Ecto neural progenitor cell (in vitro differentiated cells): ENCODE measurements at places on chromosomes 5 and 9.
A peak's percentile ranks its signal among the peaks of the same experiment; 100 is the strongest.

GRCh38 chr9:86308687-86309086 is 26.3 kb upstream of the ISCA1 start:
- DNase-seq, result no peak

DNA sequence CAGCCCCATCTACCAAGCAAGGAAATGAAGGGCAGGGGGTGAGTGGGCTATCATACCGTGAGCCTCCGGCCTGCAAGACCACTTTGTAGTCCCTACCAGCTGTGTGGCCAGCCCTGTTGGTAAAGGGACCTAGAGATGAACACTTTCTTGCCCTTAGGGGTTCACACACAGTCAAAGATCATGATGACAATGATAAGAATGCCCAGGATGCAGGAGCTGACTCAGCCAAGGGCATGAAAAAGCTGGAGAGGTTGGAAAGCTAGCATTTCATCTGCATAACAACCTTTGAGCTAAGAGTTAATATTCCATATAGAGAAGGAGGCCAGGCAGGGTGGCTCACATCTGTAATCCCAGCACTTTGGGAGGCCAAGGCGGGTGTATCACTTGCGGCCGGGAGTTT is 19.2 kb upstream of the FGFR4 start:
- no peak for DNase-seq

DNA sequence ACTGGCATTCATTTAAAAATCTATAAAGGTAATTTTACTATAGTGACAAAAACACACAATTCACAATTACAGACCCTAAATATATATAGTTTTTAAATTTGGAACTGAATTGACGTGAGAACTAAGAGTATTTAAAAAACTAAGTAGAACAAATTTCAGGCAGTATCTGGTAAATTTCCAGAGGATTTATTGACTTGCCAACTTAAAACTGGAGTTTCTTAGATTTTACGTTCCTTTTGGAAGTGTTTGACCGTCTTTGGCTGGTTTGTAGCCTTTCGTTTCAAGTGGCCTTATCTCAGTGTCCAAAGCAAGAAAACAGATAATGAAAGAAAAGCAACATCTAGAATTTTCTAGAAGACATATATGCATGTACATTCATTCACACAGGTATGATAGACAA is 234.4 kb upstream of the VLDLR start:
- DNase-seq, result no peak

GRCh38 chr9:124110307-124110915 is 98.8 kb downstream of the LHX2 start:
- DNase-seq, result peak; percentile 83

- no peak for DNase-seq
Observed at GRCh38 chr9:38331141-38331540, 61.4 kb upstream of the ALDH1B1 start.

- DNase-seq, result no peak
Observed at GRCh38 chr5:132002757-132003156, 8.7 kb downstream of the ACSL6 start.

DNA sequence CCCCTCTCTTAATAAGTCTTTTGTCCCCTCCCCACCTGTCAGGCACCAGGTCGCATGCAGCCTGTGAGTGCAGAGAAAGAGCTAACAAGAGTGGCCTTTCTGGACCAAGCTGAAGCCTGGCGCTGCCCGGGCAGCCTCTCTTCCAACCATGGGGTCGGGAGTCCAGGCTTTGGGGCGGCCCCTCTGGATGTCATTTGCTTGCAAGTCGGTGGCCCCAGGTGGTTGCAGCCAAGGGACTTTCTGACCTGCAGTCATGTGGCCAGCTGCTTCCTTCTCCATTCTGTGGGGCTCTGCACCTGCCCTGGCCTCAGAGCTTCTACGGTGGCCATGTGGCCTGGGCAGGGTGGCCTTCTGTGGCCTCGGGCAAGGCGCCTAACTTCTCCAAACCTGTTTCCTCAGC is 159.7 kb downstream of the DAB2IP start:
- no peak for DNase-seq

- no peak for DNase-seq
Observed at GRCh38 chr9:87276327-87276841, 221.3 kb upstream of the DAPK1 start.

- DNase-seq, result no peak
Observed at GRCh38 chr5:121503111-121503840, 348.4 kb upstream of the FTMT start.

DNA sequence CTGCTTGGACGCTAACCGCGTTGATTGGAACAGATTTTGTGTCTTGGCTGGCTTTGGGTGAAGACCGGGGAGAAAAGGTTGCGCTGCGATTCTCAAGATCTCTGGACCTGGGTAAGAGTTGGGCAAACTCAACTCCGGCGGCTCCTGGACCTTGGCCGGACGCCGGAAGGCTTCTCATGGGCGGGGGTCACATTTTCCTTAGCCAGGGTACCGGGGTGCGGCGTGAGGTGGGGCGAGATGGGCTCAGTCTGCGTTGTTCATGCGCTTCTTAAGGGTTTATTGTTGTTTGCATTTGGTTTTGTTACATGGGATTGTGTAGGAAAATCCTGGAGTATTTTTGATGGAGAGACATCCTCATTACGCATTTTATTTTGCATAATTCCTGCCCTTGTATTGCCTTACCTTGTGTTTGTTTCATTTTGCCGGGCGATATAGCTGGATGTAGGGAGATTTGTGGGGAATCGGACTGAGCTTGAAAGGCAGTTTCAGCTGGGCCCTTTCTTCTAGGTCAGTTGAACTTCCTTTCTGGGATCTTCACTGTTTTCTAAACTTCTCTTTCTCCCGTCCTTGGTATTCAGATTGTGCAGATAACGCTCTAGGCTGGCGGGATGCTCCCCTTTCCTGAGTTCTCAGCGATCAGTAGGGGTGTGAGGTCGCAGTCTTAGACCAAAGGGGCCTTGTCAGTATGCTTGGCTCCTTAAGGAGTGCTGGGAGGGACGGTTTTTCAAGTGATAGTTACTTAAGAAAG is 524 bp downstream of the MEGF10 start:
- no peak for DNase-seq

DNA sequence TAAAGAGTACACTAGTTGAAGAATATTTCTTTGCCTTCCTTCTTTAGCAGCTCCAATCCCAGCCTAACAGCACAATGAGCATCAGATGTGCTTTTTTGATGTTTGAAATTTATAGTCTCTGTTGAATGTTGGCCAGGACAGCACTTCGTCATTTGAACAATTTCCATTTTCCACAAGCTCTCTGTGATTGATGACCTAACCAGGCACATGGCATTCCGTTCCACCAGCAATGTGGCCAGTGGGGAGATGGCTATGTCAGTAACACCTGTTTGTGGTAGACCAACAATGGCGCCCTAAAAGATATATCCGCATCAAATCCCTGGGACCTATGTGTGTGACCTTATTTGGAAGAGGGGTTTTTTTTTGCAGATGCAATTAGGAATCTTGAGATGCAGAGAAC is 66.8 kb downstream of the PALM2AKAP2 start:
- DNase-seq, result no peak

GRCh38 chr5:87120518-87121303 is 147.0 kb upstream of the RASA1 start:
- no peak for DNase-seq

- no peak for DNase-seq
Observed at GRCh38 chr5:78811866-78812265, 163.3 kb upstream of the LHFPL2 start.

DNA sequence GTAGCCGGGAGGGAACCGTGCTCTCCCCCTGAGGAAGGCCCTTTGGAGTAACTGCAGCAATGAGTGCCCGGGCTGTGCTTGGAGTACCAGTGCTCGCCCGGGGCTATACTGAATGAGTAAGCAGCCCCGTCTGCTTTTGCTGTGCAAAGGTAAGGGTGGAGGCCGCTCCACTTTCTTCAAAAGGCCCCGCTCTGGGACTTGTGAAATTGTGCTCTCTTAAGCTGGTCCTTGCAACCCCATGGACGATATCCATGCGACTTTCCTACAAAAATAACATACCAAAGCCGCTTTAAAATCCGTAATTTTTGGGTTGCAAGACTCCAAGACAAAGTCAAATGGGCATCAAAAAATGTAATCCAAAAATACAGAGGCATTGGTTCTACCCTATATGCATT is 578 bp upstream of the TNFAIP8 start:
- DNase-seq, result peak; percentile 53

DNA sequence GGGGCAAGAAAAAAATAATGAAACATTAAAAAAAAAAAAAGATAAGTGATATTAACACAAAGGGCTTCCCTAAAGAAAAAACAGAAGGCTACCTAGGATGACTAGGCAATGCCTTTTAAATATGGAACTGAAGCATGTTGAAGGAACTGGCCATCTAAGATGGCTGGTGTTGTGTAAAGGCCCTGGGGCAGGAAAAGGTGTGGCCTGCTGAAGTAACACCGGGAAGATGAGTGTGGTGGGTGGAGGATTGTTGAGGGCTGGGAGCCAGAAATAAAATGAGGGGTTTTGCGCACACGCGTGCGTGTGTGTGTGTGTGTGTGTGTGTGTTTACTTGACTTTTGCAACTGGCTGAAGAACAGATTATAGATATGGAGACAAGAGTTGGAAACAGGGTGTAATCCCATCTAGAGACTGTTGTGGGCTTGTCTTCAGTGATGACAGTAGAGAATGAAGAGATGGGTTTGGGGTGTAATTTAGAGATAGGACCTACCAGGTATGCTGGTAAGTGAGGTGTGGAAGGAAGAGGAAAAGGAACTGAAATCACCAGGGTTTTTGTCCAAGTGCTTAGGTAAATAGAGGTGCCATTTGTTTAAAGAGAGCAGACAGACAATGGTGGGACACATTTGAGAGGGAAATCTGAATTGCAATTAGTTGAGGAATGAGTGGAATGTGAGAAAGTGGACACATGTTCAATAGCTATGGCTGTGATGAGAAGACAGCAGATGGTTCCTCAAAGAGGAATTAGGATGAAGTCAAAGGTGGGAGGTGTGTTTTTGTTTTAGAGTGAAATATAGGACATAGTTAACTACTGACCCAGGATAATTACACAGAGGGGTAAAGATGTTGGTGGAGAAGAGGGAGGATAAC is 33.9 kb downstream of the RAD23B start:
- no peak for DNase-seq

- DNase-seq, result no peak
Observed at GRCh38 chr9:71680189-71680980, 87.9 kb downstream of the CEMIP2 start.

- DNase-seq, result no peak
Observed at GRCh38 chr5:29085142-29085541, 2046.8 kb upstream of the CDH9 start.

DNA sequence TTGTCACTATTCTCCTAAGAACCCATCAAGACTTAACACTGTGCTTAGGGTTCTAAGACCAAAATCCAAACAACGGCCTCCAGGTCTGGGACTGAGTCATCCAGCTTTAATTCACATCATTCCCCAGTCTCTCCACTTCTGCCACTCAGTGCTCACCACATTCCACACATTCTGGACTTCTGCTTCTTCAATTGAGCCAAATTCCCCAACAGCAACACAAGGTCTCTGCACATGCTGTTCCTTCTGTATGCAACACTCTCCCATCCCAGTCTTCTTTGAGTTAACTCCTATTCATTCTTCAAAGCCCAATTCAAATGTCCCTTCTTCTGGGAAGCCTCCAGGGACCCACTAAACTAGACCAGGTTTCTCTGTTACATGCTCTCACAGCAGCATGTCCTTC is 97.8 kb downstream of the GPR21 start:
- no peak for DNase-seq

GRCh38 chr9:37555786-37556185 is 20.4 kb downstream of the FBXO10 start:
- DNase-seq, result no peak

DNA sequence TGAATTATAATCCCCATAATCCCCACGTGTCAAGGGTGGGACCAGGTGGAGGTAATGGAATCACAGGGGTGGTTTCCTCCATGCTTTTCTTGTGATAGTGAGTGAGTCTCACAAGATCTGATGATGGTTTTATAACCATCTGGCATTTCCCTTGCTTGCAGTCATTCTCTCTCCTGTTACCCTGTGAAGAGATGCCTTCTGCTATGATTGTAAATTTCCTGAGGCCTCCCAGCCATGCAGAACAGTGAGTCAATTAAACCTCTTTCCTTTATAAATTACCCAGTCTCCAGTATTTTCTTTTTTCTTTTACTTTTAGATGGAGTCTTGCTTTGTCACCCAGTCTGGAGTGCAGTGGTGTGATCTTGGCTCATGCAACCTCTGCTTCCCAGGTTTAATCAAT is 182.7 kb upstream of the SEMA6A start:
- DNase-seq, result no peak

GRCh38 chr5:169805937-169806700 is 169.0 kb downstream of the DOCK2 start:
- DNase-seq, result no peak

DNA sequence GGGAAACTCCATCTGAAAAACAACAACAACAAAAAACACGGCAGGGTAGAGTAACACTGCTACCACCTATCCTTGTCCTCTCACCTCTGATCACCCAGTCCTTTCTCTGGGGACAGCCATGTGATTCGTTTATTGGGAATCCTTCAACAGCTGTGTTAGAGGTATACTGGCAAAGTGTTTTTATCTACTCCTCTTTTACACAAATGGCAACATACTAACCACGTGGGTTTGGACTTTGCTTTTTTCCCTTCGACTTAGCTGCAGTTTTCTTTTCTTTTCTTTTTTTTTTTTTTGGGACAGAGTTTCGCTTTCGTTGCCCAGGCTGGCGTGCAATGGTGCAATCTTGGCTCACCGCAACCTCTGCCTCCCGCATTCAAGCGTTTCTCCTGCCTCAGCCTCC is 11.2 kb upstream of the SET start:
- DNase-seq, result no peak

GRCh38 chr9:121807823-121808278 is 156.4 kb downstream of the DAB2IP start:
- DNase-seq, result no peak

GRCh38 chr5:119406551-119407110 is 45.7 kb upstream of the HSD17B4 start:
- DNase-seq, result no peak

DNA sequence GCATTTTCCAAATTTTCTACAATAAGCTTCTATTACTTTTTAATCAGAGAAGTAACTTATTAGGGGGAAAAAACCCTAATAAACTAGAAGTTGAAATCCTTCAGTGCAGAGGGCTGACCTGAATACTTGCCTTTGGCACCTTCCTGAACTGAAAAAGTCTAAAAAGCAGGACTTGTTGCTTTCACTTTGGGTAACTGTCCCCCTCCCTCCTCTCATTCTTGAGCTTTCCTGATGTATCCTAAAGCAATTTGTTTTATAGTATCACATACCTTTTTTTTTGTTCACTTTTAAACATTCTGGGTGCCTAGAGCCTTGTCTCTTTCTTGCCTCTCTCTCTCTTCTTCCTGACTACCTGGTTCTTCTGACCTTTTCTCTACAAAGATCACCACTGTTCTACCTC is 64.0 kb upstream of the ERBIN start:
- DNase-seq, result no peak

DNA sequence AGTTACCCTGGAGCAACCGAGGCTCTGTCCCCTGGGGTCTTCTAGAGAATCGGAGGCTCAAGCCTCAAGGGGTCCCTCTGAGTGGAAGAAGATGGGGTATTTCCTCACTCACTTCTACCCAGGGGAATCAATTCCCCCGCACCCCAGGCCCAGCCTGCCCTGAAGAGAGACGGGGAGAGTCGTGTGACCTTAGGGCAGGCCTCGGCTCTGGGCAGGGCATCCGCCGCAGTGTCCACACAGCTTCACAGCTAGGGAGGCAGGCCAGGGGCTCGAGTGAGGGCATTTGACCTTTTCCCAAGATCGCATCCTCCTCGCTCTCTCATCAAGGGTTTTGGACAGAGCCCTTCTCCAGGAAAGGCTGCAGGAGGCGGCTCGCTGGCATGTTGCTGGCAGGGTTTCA is 57.9 kb upstream of the CNOT6 start:
- DNase-seq, result no peak

- DNase-seq, result peak; percentile 62
Observed at GRCh38 chr9:69324549-69325401, at the start of gene ENTREP1. Gene ENTREP1 (plus strand): TSS chr9:69325215. CDS start chr9:69325310, 95 bp downstream.

GRCh38 chr9:134678206-134678605 is 36.6 kb downstream of the COL5A1 start:
- no peak for DNase-seq
